Left lung (tissue), 14 donors: ENCODE measurements at places on chromosomes 2 and 18.
A peak's percentile ranks its signal among the peaks of the same experiment; 100 is the strongest.

DNA sequence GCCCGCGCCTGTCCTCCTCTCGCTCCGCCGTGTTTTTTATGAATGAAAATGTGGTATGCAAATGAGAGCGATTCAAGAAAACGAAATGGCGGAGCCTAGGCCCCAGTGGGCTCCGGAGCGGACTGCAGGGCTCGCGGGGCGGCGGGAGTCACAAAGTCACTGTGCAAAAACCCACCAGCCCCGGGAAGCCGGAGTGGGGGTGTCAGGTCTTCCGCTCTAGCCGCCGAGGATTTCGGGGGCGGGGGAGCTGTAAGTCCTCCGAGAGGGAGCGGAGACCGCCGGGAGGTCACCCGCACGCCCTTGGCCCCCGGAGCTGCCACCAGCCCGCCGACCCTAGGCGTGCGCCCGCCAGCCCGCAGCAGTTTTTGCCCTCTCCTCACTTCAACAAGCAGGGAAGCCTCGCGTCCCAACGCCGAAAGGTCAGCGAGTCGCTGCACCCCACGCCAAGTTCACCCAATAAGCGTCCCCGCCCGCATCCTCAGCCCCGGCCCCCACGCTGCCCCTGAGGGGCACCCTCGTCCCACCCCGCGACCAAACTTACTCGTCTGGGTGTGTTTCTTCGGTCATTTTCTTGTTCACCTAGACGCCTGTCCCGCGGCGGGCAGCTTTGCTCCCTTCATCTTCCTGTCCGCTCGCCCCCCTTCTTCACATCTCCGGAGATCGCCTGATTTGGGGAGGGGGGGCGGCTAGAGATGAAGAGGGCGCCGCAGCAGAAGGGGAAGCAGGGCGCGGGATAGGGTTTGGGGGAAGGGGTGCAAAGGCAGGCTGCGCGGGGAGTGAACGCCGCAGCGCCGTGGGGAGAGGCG, 775 bp downstream of the SPRED2 start:
- DNase-seq = peak; percentile 62

DNA sequence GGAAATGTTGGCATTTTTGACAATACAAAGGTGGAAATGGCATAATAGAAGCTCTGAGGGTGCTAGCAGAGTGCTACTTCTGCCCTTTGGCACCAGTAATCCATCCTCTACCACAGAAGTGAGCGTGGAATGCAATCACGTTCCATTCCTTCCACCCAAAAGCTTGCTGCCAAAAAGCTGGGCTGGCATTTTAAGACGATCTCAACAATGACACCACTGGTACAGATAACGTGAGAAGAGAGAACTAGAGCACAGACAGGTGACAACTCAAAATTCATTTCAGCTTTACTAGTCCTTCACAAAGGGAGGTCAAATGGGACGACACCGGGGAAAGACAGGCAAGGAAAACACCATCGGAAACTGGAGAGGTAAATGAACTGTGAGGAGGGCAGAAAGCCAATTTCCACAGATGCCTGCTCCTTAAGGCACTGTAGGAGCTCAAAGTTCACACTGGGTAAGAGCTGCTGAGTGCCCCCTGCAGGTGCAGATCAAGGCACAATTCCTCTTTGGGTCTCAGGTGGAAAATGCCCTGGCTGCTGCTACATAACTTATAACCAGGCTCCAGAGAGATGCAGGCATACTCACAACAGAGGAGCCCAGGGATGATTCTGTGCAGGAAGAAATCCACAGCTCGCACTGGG, 50.7 kb upstream of the RNU4ATAC start:
- peak; percentile 36 for DNase-seq

- no peak for DNase-seq
Measured at GRCh38 chr2:149858216-149858615, 270.6 kb upstream of the MMADHC start.

- DNase-seq = no peak
Measured at GRCh38 chr18:6773777-6774176, 44.3 kb downstream of the ARHGAP28 start.

DNA sequence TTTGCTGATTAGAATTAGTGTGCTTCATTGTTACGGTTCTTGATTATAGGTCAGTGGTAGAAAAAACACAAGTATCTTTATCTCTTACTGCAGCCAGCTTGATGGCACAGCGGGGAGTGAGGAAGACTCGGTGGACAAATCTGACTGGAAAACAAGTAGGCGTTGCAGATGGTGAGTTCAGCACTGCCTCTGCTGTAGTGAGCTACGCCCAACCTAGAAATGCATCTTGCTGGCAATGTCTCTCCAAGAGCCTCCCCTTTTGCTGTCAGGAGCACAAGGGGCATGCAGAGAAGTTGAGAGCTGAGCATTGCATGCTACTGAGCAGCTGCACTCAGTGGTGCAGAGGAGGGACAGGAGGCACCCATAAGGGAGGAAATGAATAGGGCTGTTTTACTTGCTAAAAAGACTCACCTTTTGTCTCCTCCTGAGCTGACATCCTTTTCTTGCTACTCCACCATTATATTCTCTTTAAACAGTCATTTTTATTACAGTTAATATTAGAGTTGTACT, 977.3 kb upstream of the ACVR2A start:
- no peak for DNase-seq

GRCh38 chr2:232483311-232483922, 4.2 kb downstream of the ECEL1 start:
- DNase-seq = no peak

DNA sequence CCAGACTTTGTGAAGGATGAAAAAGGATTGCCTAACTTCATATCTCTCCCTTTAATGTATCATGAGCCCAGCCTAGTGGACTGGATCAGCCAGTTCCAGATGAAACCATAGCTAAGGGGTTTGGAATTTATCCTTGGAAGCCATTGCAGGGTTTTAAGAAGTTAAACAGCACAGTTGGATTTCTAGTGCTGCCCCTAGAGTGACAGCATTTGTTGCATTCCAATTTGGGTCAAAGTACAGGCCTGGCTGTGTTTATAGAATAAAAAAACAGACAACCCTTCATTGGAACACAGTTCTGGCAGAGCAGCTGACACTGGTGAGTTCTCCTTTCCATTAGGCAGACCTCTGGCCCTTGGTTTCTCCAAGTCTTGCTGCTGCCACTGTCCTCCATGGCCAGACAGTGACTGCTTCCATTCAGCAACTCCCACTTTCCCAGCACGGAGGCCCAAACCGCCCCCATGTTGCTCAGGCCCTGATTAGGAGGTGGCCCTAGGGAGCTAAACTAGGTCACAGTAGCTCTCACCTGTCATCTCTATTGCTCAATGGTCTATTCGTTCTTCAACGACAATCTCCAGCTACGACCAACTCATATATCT, 8.0 kb downstream of the GPR39 start:
- no peak for DNase-seq
